ENCODE measurements at places on chromosomes 4 and X. TPM values are rescaled to one million over a fixed set of nuclear protein-coding genes. Genes with fewer than 3 reads are reported as not detected.

ADH1A gene
- not detected for total RNA-seq

CTAG2 gene
- total RNA-seq = not detected

AMBN gene
- total RNA-seq = not detected

XG gene
- 4.7 TPM for total RNA-seq

FAM47A gene
- not detected for total RNA-seq

IL21 gene
- not detected for total RNA-seq

NPY2R gene
- total RNA-seq = not detected

GLRA2 gene
- total RNA-seq = not detected

SSX4 gene
- not detected for total RNA-seq

- peak; percentile 45 for DNase-seq
Observed at GRCh38 chr4:67883458-67883857, 344 bp downstream of the TMPRSS11D start.

GRCh38 chr4:69038582-69038981 lies 57.7 kb upstream of the UGT2B7 start:
- peak; percentile 28 for DNase-seq

DNA sequence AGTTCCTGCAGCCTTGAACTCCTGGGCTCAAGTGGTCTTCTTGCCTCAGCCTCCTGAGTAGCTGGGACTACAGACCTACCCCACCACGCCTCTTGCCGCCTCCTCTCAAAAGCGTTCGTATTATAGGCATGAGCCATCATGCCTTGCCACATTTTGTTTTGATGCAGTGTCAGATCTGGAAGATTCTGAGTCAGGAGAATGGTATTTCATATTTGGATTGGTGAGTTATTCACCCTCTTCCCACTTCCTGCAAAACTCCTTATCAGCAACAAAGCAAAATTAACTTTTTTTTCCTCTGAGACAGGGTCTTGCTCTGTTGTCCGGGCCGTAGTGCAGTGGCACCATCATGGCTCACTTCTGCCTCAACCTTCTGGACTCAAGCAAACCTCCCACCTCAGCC lies 29.6 kb downstream of the REST start:
- DNase-seq = peak; percentile 70

GRCh38 chr4:53784112-53784511 lies 192.8 kb upstream of the LNX1 start:
- DNase-seq = no peak

DNA sequence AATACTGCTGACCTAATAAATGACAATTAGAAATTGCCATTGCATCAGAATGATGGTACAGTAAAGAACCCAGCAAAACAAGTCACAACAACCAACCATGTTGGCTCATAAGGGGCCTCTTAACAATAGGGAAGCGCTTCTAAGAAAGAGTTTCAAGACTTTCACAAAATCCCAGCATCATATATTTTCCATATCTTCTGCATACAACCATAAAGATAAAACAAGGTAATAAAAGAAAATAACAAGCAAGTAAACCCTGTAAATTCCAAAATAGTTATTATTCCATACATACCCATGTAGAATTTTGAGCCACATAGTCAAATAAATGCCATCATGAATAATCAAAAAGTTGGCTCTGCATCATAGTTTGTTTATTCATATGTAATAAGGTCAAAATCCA lies 8.2 kb downstream of the SLC10A7 start:
- no peak for DNase-seq

DNA sequence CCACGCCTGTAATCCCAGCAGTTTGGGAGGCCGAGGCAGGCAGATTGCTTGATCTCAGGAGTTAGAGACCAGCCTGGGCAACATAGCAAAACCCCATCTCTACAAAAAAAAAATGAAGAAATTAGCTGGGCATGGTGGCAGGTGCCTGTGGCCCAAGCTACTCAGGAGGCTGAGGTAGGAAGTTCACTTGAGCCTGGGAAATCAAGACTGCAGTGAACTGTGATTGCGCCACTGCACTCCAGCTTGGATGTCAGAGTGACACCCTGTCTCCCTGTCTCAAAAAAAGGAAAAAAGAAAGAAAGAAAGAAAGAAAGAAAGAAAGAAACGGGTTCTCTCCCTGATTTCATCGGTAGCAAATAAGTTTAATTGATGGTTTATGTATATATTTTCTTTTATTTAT lies 64.6 kb upstream of the ESX1 start:
- DNase-seq = no peak

GRCh38 chr4:25358515-25359275 lies 18.4 kb upstream of the ANAPC4 start:
- no peak for DNase-seq

DNA sequence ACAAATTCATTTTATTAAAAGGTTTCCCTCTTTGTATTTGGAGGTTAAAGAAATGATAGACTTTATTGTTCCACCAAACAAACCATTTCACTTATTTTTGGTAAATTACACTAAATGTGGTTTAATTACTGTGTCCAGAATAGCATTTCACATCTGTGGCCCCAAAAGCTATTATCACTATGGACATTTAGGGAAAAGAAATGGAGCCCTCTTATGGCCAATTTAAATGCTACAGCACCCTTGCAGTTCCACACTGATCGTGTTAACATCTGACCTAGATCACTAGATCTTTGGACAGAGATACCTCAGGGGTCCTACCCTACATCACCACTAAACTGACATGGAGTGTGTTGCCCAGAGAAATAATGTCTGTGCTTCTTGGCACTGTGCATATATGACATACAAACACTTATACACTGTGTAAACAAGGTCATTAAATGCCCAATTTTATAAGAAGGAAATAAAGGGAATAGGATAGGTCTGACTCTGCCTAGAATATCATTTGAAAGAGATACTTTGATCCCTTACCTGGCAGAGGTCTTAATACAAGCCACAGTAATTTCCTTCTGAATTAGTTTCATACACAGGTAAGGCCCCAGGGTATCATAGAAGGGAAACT lies 163.9 kb downstream of the KDR start:
- DNase-seq = peak; percentile 36

DNA sequence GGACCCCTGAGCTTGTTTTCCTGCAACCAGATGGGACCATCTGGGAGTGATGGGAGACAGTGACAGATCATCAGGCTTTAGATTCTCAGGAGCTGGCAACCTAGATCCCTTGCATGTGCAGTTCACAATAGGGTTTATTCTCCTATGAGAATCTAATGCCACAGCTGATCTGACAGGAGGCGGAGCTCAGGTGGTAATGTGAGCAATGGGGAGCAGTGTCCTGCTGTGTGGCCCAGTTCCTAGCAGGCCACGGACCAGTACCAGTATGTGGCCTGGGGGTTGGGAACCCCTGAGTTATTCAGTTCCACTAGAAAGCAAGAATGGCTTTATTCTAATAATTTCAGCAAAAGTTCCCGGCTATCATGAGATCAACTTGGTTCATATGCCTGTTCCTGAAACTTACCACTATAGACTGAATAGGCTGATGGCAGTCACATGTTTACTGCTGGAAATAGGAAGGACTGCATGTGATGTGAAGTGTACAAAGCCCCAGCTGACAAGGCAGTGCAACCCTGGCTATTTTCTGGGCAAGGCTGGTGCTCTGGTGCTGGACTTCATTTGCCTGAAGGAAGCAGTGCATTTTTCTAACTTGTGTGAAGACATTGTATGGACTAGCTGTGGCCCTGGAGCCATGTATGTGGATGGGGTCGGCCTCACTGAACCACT lies 107.2 kb downstream of the SPRY1 start:
- DNase-seq = no peak

- no peak for DNase-seq
Observed at GRCh38 chr4:158166701-158167100, 6.1 kb downstream of the GASK1B start.

DNA sequence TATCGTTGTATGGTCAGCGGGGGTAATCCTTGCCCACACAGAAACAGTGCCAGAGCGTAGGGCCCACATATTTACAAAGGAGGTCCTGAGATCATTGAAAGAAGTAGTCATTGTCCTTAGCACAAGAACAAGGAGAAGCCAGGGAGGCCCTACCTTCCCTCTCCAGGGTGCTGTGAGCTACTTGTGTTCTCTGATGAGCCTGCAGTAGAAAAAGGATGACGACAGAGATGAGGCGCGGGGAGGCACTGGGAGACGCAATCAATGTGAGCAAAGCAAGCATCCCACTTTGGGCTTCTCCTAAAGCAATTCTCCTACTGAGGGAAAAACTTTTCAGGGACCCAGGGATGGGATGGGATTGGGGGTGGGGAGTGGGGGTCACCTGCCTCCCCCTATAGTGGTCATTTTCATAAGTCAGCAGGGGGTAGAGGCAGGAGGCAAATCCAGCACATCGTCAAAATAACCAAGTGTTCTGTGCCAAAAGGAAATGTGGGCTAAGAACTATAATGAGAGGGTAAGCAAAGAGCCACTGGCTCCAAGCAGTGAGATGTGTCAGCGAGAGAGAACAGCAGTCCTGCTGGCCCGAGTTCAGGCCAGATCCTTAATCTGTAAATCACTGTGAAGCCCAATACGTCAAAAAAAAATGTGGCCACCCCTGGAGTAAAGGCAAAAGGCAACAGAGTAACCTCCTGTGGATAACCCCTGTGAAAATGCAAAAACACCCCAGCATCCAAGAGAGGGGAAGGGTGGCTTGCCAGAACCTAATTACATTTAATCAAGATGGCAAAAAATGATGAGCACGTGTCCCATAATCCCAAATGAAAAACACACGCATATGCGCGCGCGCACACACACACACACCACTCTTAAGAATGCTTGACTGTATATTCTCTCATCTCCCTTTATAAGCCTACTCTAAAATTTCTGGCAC lies 136.6 kb upstream of the HHIP start:
- no peak for DNase-seq

DNA sequence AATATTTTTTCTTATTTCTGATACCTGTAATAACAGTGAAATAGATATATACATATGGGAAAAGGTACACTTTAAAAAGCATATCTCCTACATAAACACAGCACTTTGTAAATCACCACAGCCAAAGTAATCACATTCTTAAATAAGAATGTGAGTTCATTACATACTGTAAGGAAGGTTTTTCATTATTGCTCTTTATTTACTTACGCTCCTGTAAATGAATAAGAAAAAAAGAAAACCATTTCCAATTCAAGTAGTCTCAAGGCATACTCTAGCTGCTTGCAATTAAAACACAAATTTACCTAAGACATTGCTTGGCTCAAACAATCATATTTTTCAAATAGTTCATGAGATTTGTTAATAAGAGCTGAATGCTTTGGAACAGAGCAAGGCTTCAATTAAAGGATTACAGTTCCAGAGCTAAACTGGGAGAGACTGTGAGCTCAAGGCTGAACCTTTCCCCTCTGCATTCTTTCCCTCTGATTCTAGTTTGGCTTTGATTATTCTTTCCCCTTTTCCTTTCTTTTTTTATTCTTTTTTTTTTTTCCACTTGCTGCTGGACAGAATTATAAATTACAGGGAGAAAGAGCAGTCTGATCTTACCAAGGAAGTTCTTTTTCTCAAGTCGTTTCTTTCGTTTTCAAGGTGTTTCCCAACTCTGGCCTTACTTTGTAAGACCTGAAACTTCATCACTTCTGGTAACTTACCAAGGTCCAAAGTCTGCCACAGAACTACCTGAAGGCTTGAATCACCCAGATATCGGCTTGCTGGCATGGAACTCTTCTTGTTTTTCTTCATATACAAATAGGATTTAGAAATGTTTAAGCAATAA lies 278.3 kb downstream of the INPP4B start:
- DNase-seq = peak; percentile 41

GRCh38 chrX:118025226-118025625 lies 91.4 kb downstream of the KLHL13 start:
- no peak for DNase-seq

DNA sequence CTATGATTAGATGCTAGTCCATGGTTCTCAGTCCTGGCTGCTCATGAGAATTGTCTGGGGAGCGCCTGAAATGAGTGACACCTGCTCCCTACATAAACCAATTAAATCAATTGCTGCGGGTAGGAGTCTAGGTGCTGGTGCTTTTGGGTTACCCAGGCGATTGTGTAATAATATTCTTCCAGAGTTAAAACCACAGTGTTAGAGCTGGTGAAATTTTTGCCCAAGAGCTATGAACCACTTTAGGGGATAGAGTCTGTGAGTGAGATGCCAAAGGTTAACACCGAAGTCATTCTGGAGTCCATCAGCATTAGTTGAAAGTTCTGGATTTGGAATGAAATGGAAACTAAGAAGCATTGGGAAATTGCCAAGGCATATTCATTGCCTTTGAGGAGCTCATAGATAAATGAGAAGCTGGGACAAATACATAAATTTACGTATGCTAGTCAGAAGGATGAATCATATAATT lies 15.3 kb downstream of the PDK3 start:
- peak; percentile 43 for DNase-seq

DNA sequence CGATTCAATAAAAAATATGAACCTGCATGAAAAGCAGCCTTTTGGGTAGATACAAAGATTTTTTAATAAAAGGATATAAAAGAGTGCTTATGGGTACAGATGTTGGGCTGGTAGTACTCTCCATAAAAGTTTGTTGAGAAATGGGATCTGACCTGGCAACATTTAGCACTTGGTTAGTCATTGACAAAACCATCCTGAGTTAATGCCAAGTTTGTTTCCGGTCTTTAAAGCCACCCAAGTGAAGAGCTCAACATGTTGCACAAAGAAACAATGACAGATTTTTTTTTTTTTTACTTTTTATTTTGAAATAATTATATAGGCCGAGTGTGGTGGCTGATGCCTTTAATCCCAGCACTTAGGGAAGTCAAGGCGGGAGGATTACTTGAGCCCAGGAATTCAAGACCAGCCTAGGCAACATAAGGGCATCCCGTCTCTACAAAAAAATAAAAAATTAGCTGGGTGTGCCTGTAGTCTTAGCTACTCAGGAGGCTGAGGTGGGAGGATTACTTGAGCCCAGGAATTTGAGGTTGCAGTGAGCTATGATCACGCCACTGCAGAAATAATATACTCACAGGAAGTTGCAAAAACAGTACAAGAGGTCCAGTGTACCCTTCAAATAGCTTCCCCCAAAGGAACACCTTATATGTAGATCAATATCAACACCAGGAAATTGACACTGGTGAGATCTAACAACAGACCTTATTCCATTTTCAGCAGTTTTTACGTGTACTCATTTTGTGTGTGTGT lies 16.6 kb downstream of the CHST7 start:
- DNase-seq = no peak

GRCh38 chrX:78307665-78308064 lies 19.7 kb downstream of the CYSLTR1 start:
- DNase-seq = no peak

- DNase-seq = no peak
Observed at GRCh38 chrX:154457491-154458115, 478 bp upstream of the PLXNA3 start.

DNA sequence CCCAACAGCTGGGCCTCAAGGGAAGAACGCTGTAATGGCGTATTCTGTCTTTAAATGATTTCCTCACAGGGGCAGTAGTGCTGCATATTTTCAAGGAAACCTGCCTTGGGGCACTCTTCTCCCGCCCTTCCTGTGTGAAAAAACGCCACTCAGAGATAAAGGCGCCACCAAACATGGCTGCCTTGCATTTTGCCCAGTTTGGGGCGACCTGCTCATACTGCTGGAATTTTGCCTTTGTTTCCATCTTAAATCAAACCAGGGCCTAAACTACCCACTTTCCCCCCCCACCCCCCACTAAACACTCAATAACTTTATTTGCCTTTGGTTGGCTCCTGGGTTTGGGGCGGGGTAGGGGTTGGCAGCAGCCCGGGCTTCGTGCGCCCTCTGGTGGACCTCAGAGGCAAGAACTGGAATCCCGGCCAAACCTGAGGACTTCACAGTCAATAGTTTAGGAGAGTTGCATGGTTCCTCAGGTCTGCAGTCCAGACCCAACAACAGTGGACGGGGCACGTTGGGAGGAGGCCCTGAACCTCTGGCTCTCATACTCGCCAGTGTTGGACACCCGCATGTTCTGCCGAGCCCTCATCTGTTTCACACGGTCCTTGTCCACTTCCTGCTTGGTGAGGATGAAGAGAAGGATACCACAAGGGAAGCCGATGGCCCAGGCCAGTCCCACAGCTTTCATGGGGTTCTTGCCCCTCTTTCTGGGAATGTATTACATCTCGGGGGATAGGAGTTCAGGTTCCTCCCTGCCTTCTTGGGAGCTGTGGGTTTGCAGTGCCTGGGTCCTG lies 220.1 kb upstream of the STK26 start:
- DNase-seq = peak; percentile 85
